ENCODE measurements at places on chromosomes 5 and 9. TPM values are rescaled to one million over a fixed set of nuclear protein-coding genes. Genes with fewer than 3 reads are reported as not detected.

Gene CDX1
- 0.23 TPM for total RNA-seq

DNA sequence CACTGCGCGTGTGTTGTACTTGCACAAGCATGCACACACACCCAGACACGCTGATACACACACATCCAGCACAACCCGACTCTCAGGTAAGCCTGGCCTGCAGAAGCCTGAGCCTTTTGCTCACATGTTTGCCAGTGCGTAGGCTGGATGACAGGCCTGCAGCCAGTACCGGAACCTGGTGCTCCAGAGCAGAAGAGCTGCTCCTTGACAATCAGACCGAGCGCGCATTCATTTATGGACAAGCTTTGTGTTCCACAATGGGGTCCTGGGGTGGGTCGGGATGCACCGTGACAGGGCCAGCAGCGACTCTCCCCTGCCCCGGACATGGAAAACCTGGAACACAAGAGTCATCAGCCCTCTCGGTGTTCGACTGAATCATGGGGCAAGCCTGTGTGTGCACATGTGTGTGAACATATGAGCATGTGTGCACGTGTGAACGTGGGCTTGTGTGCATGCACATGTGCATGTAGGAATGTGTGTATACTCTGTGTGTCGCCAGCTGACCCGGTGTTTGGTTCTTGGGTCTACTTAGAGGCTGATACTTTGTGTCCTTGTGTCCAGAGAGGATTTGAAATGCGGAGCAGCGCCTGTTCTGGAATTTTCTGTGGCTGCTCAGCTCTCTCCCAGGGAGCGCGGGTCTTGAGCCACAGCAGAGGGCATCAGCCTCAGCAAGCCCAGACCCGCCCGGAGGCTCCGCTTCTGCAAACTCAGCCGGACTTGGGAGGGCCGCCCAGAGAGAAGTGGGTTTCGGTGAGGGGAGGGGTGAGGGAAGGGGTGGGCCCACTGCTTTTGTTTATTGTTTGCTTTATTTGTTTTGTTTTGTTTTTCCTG, 32.2 kb downstream of the IRX4 start:
- no peak overlapping the region for H3K4me3 ChIP-seq
- H3K27ac ChIP-seq: no peak overlapping the region
- DNase-seq: no peak
- H3K4me1 ChIP-seq: no peaks in the 10 kb centered on the region

DNA sequence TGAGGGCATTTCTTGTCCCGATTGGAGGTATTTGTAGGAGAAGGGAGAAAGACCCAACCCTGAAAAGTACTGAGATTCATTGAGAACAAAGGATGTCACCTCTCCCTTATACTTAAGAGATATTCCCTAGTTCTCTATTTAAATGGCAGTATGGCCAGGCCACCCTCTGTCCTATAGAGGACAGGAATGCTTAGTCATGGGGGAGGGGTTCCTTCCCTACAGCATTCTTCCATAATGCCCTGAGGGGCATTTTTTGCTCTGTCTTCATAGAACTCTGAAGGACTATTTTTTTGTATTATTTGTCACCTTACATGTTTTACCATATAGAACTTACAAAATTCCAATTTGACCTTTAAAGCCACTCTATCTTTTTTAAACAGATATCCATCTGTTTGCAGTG, 176.3 kb downstream of the TMEM161B start:
- no peaks in the 10 kb centered on the region for H3K27me3 ChIP-seq
- no peak overlapping the region for H3K27ac ChIP-seq
- H3K36me3 ChIP-seq: no peaks in the 10 kb centered on the region
- H3K4me1 ChIP-seq: no peaks in the 10 kb centered on the region
- DNase-seq: no peak
- H3K4me3 ChIP-seq: no peak overlapping the region

Gene DBH
- not detected for total RNA-seq

Gene DHX29
- total RNA-seq: 18.4 TPM

Gene GABRA1
- not detected for total RNA-seq

DNA sequence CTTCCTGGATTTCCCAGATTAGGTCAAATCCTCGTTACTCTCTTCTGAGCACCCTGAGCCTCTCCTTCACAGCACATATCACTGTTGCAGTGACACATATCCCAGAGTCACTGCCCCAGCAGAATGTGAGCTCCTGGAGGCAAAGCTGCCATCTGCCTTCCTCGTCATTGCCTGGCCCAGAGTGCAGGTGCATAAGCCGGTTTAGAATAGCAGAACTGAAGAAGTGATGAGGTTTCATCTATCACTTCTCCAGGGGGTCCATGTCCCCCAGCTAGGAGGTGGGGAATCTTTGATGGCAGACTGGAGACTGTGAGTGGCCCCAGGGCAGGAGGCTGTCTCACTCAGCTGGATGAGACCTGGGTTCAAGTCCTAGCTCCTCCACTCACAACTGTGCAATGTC, 25.8 kb downstream of the NIPAL4 start:
- no peaks in the 10 kb centered on the region for H3K36me3 ChIP-seq
- no peak overlapping the region for H3K27ac ChIP-seq
- DNase-seq: no peak
- no peaks in the 10 kb centered on the region for H3K4me1 ChIP-seq
- H3K27me3 ChIP-seq: no peaks in the 10 kb centered on the region

DNA sequence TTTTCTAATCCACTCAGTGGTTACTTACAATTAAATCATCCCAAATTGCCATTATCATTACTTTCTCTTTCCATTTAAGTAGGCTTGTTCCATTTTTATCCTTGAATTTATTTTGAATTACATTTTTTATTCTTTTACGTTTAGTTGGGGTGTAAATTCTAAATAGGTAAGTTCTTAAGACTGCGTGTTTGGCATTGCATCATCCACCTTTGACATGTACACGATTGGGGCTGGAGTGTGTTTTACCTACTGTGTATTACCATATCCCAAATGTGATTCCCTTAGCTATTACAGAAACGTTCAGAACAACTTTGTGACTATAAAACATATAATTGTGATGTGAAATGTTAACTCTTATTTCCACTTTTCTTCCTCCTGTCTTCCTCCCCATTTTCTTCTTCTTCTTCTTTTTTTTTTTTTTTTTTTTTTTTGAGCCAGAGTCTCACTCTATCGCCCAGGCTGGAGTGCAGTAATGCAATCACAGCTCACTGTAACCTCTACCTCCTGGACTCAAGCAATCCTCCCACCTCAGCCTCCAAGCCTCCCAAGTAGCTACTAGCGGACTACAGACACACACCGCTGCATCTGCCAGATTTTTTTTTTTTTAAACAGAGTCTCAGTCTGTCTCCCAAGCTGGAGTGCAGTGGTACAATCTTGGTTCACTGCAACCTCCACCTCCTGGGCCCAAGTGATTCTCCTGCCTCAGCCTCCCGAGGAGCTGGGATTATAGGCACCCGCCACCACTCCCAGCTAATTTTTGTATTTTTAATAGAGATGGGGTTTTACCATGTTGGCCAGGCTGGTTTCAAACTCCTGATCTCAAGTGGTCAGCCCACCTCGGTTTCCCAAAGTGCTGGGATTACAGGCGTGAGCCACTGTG, 16.7 kb downstream of the MARVELD2 start:
- H3K4me3 ChIP-seq: no peak overlapping the region
- no peaks in the 10 kb centered on the region for H3K4me1 ChIP-seq
- no peaks in the 10 kb centered on the region for H3K27me3 ChIP-seq
- no peak for DNase-seq

Measured in ovary (tissue), 10 donors.